ENCODE measurements at places on chromosomes 3 and 15.

DNA sequence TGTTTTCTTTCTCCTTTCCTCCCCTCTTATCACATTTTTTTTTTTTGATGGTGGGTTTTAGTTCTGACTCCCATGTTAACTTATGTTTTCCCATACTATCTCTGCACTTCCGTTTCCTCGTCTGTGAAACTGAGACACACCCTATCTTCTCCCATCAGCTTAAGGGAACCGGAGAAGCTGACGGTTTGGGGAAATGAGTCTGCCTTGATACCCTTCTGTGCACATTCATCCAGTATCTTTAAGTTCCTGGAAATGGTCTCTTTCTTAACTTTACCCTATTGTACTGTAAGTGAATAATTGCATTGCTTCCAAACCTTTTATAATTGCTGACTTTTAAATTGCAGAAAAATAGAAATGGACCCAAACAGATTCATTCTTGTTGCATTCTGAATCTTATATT lies 26.2 kb upstream of the CFAP161 start:
- no peak for DNase-seq

- no peak for DNase-seq
Measured at GRCh38 chr3:64438812-64439211, 213.5 kb upstream of the PRICKLE2 start.

GRCh38 chr3:135757421-135757820 lies 208.1 kb upstream of the PPP2R3A start:
- DNase-seq, result no peak

- no peak for DNase-seq
Measured at GRCh38 chr3:65400899-65401298, 637.8 kb downstream of the MAGI1 start.

- DNase-seq, result no peak
Measured at GRCh38 chr15:60788692-60789103, 309.8 kb upstream of the ICE2 start.

DNA sequence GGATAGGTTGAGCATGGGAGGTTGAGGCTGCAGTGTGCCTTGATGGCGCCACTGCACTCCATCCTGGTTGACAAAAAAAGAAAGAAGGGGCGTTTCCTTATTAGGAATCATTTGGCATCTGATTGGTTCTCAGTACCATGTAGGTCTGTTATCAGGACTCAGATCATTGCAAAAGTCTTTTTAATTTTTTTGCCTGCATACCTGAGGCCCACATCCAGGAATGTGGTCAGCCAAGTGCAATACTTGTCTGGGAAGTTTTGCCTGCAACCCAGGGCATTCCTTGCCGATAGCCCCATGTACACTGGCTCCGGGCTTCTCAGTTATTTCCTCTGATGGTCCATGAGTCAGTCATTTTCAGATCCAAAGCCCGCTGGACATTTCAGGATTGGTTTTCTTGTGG lies 50.1 kb upstream of the CRTC3 start:
- no peak for DNase-seq

DNA sequence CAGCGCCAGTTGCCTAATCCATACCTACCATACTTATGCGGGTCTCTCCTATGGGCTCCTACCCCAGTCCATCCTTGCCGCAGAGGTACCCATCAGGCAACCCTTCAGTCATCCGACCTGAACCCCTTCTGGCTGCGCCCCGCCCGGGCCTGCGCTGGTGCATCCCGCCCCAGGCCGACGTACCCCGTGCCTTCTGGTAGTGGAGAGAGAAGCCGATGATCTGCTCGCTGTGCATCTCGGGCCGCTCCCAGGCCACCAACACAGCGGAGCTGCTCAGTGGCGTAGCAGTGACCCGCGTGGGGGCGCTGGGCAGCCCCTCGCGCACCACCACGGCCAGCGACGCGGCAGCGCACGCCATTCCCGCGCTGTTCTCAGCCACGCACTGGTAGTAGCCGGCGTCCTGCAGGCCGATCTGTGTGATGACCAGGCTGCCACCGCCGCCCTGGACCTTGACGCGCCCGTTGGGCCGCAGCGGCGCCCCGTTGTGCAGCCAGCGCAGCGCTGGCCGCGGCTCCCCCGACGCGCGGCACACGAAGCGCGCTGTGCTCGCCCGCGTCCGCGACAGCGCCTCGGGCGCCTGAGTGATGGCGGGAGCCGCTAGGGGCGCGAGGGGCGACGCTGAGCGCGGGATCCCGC lies 17.9 kb upstream of the IGDCC3 start:
- DNase-seq, result no peak

GRCh38 chr3:94217406-94217805 lies 154.5 kb downstream of the NSUN3 start:
- no peak for DNase-seq

DNA sequence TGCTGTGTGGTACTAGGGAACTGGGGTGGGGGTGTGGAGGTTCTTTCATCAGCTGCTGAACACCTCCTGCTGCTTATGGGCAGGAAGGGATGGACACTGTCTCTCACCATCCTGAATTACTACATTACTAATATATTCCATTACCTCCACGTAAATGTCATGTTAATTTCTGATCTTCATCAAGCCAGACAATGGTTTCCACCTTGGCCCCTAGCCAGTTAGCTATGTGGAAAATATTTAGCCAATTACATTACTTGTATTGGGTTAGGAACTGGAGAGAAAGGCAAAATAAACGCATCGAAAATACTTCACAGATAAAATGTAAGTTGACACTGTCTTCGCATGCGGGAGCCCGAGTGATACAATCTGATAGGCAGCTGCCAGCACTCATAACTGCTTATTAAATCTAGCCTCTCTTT lies 95.1 kb downstream of the FOXP1 start:
- DNase-seq, result no peak

GRCh38 chr3:176286476-176287085 lies 910.7 kb downstream of the TBL1XR1 start:
- no peak for DNase-seq

DNA sequence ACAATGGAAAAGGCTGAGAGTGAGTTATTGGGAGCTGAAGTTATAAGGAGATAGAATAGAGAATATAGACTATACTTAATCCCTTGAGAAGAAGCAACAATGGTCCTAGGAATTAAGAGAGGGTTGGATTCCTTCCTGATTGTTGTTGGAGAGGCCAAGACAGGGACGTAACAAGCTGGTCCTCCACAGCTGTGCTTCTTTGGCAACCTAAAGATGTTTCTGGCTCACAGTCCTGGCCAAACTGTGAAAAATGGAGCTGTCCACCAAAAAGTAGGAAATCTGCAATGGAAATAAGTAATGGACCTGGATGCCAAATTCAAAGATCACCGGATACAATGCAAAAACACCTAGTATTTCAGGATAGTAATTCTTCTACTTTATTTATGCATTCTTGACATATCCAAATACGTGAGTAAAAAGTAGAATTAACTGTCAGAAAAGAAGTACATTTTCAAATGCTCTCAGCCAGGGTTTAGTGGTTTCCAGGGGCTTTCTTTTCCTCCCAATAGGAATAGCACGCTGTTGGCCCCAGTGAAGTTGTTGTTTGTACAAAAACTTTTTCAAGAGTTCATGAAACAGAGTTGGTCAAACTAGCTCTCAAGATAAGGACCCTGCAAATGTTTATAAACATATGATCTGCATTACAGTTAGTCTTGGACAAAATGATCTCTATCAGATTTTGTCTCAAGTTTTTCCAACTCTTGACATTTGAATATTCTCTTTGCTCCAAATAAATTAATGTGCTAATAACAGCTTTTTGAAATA lies 28.3 kb downstream of the CERS3 start:
- DNase-seq, result no peak

GRCh38 chr15:59315914-59316451 lies 56.7 kb downstream of the MYO1E start:
- DNase-seq, result no peak

GRCh38 chr3:139518926-139519842 lies 20.4 kb downstream of the RBP1 start:
- DNase-seq, result no peak

DNA sequence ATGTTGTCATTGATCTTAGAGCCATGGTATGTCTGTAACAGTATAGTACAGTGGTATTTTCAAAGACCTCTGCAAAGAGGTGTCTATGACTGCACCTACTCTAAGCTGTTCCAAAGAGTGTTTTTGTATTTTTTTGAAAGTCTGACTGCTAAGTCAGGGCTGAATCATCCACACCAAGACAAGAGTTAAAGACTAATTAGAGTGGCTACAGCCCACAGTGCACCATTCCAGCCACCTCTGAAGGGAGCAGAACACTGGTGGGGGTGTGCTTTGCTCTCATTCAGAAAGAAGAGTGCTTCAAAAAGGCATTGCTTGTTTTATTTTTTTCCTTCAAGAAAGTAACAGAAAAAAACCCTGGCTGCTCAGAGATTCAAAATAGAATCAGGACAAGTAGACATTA lies 301.4 kb downstream of the GABRG3 start:
- no peak for DNase-seq

GRCh38 chr3:58686847-58687246 lies 20.3 kb upstream of the FAM3D start:
- no peak for DNase-seq

- no peak for DNase-seq
Measured at GRCh38 chr15:77409259-77410156, 10.4 kb downstream of the PEAK1 start.

DNA sequence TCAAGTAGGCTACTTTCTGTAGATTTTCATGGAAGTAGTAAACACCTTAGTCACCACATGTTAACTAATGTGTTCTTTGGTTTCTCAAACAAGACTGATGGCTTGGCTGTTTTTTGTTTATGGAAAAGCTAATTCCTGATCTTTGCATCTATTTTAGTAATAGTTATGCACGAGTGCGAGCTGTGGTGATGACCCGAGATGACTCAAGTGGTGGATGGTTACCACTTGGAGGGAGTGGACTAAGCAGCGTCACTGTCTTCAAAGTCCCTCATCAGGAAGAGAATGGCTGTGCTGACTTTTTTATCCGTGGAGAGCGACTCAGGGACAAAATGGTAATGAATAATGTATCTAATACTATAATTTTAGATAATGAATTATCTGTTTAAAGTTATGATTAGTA lies 46.6 kb downstream of the SPRED1 start:
- DNase-seq, result no peak

DNA sequence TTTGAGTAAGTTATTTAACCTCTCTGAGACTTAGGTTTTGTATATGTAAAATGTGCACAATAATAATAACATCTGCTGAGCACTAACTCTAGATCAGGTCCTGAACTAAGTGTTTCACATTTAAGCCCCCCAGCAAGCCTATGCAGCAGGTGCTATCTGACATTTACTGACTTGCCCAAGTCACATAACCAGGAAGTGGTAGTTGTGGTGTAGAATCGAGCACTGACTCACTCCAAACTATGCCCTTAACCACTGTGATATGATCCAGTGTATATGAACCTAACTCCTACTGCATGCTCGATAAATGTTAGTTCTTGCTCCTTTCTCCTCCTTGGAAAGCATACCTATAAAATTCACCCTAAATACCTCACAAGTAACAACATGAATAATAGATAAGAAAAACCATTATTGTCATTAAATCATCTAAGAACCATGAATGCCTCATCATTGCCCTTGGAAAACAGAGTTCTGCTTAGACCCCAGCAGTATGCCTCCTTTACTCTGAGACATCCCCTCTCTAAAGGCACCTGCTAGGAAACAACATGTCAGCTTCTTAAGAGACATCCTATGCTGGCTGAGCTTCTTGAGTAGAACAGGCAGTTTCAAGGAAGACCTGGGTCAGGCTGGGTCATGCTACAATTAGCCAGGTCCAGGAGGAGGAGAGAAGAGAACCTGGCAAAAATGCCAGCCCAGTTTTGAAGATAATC lies 3.0 kb upstream of the SHC4 start:
- no peak for DNase-seq

DNA sequence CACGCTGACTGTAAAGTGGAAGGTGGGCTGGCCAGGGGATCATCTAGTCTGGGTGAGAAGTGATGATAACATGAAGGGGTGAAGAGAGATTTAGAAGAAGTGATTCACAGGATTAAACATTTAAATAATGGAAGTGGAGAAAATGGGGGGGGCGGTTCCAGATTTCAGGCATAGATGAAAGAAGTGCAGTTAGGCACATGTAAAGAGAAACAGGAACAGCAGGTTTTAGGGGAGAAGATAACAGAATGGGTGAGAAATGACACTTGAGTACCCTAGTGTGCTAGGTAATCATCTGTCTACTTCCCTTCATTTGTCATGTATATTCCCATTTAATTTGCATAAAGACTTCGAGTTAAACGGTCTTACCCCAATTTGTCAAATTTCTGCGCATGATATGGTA lies 15.3 kb downstream of the B3GNT5 start:
- no peak for DNase-seq

- DNase-seq, result no peak
Measured at GRCh38 chr3:122973893-122974615, 53.5 kb downstream of the SEMA5B start.

DNA sequence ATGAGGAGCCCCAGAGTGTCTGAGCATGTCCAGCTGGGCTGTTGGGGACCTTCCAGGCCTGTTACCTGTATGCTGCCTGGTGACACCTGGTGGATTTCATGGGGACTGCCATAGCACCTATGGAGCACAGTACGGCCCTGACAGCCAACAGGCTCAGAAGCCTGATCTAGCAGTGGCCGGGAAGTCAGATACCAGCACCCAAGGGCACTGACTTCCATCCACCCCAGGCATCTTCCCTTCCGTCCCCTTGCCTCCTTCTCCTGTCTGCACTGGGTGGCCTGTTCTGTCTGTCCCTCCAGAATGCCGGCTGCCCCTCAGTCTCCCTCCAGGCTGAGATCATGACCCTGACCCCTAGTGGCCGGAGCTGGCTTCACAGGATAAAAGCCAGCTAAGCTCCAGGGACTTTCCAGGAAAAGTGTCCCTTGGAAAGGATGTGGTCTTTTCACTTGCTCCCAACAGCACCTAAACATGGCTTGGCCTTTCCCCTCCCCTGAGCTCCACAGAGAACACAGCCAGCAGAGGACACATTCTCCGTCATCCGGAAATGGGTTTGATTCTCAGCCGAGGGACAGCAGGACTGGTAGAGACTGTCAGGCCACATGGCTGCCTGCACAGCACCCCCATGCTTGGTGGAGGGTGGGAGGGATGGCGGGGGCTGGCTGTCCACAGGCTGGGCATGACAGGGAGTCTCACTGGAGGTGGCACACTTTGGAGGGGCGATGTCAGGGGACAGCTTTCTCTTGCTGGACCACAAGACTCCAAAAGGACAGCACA lies 9.5 kb downstream of the RPS17 start:
- no peak for DNase-seq

- DNase-seq, result no peak
Measured at GRCh38 chr3:100084100-100084806, 30.0 kb downstream of the FILIP1L start.

GRCh38 chr3:81763001-81763400 lies 1.6 kb upstream of the GBE1 start:
- DNase-seq, result no peak

DNA sequence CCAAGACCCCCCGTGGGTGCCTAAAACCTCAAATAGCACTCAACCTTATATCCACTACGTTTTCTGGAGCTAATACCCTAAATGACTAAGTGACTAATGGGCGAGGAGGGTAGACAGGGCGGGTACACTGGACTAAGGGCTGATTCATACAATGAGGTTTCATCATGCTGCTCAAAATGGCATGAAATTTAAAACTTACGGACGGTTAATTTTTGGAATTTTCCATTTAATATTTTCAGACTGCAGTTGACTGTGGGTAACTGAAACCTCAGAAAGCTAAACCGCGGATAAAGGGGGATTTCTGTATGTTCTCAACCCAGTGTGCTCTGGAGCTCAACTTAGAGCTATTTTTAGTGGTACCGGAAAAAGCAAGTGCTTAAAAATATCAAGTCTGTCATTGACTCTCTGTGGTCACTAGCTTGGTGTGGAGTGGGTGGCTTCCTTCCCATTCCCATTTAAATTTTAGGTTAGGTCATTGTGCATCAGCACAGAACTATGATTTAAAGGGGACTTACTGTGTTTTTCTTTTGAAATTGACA lies 72.9 kb downstream of the LRRC28 start:
- DNase-seq, result no peak

GRCh38 chr15:64235552-64235951 lies 72.7 kb upstream of the PPIB start:
- DNase-seq, result no peak

Data from GOT3 (cell line).